Activated naive CD4-positive, alpha-beta T cell treated with anti-CD3 and anti-CD28 coated beads for 36 hours (primary cell): ENCODE measurements at places on chromosomes 12 and 14. TPM values are rescaled to one million over a fixed set of nuclear protein-coding genes. Genes with fewer than 3 reads are reported as not detected.

DNA sequence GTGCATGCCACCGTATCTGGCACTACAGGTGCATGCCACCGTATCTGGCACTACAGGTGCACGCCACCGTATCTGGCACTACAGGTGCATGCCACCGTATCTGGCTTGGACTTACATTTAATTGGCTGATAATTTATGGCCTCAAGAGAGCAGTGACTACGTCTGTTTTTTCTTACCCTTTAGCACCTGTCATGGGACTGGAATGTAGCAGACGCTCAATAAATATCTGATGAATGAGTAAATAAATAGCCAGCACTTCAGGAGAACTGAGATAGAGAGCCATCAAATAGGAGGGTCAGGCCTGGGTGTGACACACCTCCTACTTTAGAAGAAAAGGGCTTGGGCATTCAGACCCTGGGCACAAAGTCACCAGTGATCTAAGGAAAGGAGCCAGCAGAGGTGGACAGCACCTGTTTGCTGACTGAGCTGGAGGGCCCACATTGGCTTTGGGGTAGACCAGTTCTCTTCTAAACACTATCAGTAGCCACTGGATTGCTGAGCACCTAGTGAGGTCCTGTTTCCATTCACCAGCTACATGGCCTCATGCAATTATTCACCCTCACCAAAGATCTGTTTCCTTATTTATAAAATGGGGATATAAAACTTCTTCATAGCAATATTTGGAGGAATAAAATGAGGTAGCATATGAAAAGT is 50.1 kb downstream of the RFX4 start:
- no peak overlapping the region for H3K27ac ChIP-seq
- no peaks in the 10 kb centered on the region for H3K4me1 ChIP-seq
- DNase-seq = no peak
- no peak overlapping the region for H3K4me3 ChIP-seq
- no peaks in the 10 kb centered on the region for H3K36me3 ChIP-seq
- H3K27me3 ChIP-seq = no peaks in the 10 kb centered on the region

DNA sequence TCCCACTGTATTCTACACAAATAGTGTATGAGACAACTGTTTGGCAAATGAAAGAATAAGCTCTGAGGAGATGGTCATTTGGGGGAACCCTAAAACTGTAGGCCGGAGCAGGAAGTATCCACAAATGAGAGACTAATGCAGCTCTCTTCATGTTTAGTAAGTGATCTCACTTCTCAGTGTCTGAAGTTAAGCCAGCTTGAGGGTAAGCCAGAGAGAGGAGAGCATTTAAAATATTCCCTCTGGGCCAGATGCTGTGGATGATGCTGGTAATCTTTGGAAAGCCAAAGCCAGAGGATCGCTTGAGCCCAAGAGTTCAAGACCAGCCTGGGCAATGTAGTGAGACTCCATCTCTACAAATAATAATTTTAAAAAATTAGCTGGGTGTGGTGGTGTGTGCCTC is 130.6 kb upstream of the SINHCAF start:
- H3K27ac ChIP-seq = no peak overlapping the region
- H3K27me3 ChIP-seq = no peaks in the 10 kb centered on the region
- H3K4me1 ChIP-seq = no peaks in the 10 kb centered on the region
- no peak for DNase-seq

DNA sequence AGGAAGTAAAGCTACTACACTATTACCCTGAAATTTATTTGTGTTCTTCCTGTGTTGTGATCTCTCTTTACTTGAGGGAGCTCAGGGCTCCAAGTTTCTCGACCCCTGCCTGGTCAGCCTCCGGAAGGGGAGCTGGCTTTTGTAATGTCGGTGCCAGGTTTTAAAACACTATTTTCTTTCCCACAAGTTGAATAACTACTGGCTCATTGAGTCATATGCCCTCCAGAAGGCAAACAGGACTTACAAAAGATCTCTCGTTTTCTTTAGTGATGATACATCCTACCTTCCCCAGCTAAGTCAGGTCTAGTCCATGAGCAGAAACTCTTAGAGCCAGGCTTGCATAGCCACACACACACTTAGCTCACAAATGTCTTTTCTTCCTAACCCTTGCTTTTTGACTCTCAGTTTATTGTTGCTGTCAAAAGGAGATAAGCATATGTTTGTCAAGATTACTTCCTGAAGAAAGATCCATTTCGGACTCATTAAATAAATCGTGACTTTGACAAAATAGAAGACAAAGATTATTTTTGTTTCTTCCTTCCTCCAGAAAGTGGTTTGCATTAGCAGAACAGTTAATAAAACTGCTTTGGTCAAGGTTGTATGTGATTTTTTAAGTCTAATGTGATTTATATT is 209.8 kb upstream of the FLRT2 start:
- no peaks in the 10 kb centered on the region for H3K27me3 ChIP-seq
- H3K27ac ChIP-seq = no peak overlapping the region
- no peaks in the 10 kb centered on the region for H3K4me1 ChIP-seq
- no peak for DNase-seq
- H3K4me3 ChIP-seq = no peak overlapping the region

GRCh38 chr12:132239796-132240668 is 89.4 kb downstream of the GALNT9 start:
- no peak overlapping the region for H3K27ac ChIP-seq
- H3K27me3 ChIP-seq = no peaks in the 10 kb centered on the region
- H3K4me1 ChIP-seq = peaks cover 7% of the 10 kb centered on the region
- DNase-seq = no peak

GRCh38 chr14:92668276-92668973 is 80.0 kb downstream of the LGMN start:
- H3K4me1 ChIP-seq = peaks cover 77% of the 10 kb centered on the region
- no peak for DNase-seq
- H3K36me3 ChIP-seq = peaks cover 26% of the 10 kb centered on the region
- H3K4me3 ChIP-seq = no peak overlapping the region

GRCh38 chr14:34713681-34714319 is 593 bp downstream of the CFL2 start:
- H3K27ac ChIP-seq = peak overlapping the region; percentile 82
- H3K27me3 ChIP-seq = no peaks in the 10 kb centered on the region
- peak; percentile 60 for DNase-seq
- H3K4me3 ChIP-seq = peak overlapping the region; percentile 81
- H3K36me3 ChIP-seq = peaks cover 5% of the 10 kb centered on the region
- peaks cover 18% of the 10 kb centered on the region for H3K4me1 ChIP-seq

DNA sequence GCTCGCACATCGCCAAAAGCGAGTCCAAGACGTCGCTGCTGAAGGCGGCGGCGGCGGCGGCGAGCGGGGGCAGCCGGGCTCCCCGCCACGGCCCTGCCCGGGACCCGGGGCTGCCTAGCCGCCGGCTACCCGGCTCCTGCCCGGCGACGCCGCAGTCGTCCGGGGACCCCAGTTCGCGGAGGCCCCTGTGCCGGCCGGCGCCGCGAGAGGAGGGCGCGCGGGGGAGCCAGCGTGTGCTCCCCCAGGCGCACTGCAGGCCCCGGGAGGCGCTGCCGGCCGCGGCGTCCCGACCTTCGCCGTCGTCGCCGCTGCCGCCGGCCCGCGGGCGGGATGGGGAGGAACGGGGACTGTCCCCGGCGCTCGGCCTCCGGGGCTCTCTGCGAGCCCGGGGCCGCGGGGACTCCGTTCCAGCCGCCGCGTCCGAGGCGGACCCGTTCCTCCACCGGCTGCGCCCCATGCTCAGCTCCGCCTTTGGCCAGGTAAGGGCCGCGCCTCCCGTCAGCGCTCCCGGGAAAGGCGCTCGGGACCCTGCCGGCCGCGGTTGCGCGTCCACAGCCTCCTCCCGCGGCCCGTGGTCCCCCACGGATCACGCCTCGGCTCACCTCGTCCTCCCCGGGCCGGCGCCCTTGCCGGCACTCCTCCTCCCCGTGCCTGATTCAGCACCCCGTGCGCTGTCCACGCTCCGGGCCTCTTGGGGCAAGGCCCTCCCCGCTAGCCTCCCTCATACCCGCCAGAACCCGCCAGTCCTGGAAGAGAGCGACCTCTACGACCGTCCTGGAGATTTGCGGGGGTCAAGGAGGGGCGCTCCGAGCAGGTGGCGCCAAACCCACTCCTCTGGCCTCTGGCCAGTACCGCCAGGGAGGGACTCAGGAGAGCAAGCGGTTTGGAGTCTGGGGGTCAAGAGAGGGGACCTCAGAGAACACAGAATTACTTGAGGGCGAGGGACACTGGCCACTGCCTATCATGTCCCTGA is 721 bp downstream of the CABP1 start:
- peak overlapping the region; percentile 63 for H3K4me3 ChIP-seq
- H3K4me1 ChIP-seq = peaks cover 7% of the 10 kb centered on the region
- H3K36me3 ChIP-seq = no peaks in the 10 kb centered on the region
- DNase-seq = peak; percentile 64

- H3K36me3 ChIP-seq = no peaks in the 10 kb centered on the region
- H3K4me3 ChIP-seq = no peak overlapping the region
- peaks cover 10% of the 10 kb centered on the region for H3K4me1 ChIP-seq
- no peaks in the 10 kb centered on the region for H3K27me3 ChIP-seq
- no peak overlapping the region for H3K27ac ChIP-seq
- DNase-seq = no peak
Measured at GRCh38 chr14:21023174-21023573, 1.7 kb downstream of the NDRG2 start.

DNA sequence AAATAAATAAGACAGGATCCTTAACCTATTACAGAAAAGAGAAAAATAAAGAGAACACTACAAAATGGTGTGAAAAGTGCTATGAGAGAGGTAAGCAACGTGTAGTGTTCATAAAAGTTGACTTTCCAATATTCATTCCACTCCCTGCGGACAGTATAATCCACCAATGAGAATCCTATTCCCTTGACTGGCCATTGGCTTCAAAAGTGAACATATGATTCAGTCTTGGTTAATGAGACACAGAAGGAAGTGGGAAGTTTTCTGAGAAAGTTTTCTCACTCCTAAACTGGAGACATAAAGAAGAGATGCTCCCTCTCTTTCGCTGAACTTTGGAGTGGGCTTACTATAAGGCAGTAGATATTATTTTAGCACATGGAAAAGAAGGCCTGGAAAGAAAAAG is 153.1 kb downstream of the PAWR start:
- no peaks in the 10 kb centered on the region for H3K4me1 ChIP-seq
- no peak overlapping the region for H3K4me3 ChIP-seq
- H3K27me3 ChIP-seq = no peaks in the 10 kb centered on the region
- H3K36me3 ChIP-seq = no peaks in the 10 kb centered on the region
- no peak for DNase-seq

DNA sequence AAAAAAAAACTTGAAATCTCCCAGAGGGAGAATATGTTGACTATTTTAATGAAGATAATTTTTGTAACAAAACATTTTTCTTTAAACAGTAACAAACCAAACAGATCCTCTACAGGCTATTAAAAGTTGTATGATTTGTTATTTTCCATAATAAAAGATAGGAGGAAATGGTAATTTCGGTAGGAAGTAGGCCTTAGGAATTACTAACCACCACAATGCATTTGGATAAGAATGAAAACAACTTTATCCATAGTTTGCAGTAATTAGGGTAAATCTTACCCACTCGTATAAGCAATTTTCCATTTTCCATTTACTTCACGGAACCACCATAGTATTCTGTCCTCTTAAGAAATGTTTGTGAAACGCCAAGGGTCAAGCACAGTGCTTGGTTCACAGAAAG is 6.0 kb downstream of the USP44 start:
- no peak for DNase-seq
- no peak overlapping the region for H3K4me3 ChIP-seq
- no peak overlapping the region for H3K27ac ChIP-seq

GRCh38 chr14:90278199-90279175 is 22.1 kb downstream of the PSMC1 start:
- H3K36me3 ChIP-seq = peaks cover 11% of the 10 kb centered on the region
- DNase-seq = no peak
- H3K4me3 ChIP-seq = no peak overlapping the region
- H3K27me3 ChIP-seq = no peaks in the 10 kb centered on the region
- no peak overlapping the region for H3K27ac ChIP-seq
- peaks cover 19% of the 10 kb centered on the region for H3K4me1 ChIP-seq

DNA sequence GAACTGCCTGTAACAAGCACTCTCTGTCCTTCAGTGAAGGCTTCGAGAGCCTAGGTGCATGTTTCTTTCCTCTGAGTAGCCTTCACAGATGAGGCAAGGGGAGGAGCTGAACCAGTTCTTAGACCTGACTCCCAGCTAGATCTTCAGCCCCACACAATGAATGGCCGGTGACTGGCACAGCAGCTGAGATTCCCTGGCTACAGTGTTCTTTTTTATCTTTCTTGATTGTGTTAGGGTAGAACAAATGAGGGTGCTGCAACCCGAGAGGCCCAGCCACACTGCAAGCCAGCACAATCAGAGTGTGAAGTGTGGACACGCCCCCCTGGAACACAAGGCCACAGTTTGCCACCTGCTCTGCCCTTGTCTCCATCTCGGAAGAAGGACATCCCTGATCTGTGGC is 19.1 kb upstream of the COL2A1 start:
- peaks cover 2% of the 10 kb centered on the region for H3K27me3 ChIP-seq
- no peaks in the 10 kb centered on the region for H3K36me3 ChIP-seq
- H3K4me3 ChIP-seq = no peak overlapping the region
- no peak overlapping the region for H3K27ac ChIP-seq
- H3K4me1 ChIP-seq = no peaks in the 10 kb centered on the region

DNA sequence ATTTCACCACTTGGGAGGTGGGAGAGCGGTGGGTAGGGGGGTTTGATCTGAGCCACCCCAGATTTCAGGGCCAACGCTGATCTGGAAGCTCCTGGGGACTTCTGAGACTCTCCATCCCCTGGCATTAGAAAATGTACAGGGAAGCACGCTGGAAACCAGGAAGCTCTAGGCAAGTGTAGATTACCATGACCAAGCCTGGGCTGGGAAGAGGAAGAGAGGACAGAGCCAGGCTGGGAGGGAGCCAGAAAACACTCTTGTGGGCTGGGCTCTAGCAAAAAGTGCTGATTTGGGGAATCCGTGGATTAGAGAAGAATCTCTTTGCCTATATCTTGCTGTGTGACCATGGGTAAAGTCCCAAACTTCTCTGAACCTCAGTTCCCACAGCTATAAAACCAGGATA is 236.7 kb downstream of the BCL11B start:
- DNase-seq = no peak
- H3K27me3 ChIP-seq = no peaks in the 10 kb centered on the region
- H3K4me1 ChIP-seq = no peaks in the 10 kb centered on the region
- no peak overlapping the region for H3K4me3 ChIP-seq

- no peaks in the 10 kb centered on the region for H3K36me3 ChIP-seq
- DNase-seq = peak; percentile 76
- H3K27ac ChIP-seq = peak overlapping the region; percentile 78
- H3K4me3 ChIP-seq = peak overlapping the region; percentile 49
- H3K27me3 ChIP-seq = no peaks in the 10 kb centered on the region
Measured at GRCh38 chr14:101707068-101707842, 54.3 kb upstream of the PPP2R5C start.

DNA sequence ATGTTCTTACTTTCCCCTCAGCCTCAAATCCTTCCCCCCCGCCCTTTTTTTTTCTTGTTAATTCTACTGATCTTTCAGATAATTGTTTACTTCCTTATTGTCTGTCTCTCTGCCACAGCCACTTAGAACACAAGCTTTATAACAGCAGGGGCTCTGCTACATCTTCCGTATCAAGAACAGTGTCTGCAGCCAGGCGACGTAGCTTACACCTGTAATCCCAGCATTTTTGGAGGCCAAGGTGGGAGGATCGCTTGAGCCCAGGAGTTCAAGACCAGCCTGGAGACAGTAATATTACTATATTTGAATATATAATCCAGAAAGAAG is 5.4 kb downstream of the SOS2 start:
- no peaks in the 10 kb centered on the region for H3K27me3 ChIP-seq
- DNase-seq = no peak
- peaks cover 46% of the 10 kb centered on the region for H3K4me1 ChIP-seq
- H3K36me3 ChIP-seq = peaks cover 3% of the 10 kb centered on the region
- no peak overlapping the region for H3K4me3 ChIP-seq
- no peak overlapping the region for H3K27ac ChIP-seq

The SLCO1A2 gene
- not detected for total RNA-seq

The GDF3 gene
- not detected for total RNA-seq

The LRRC43 gene
- 0.60 TPM for total RNA-seq

The VASH1 gene
- 0.86 TPM for total RNA-seq

The ATXN7L3B gene
- 19.9 TPM for total RNA-seq

The CLEC2A gene
- not detected for total RNA-seq
